Activated CD4-positive, CD25-positive, alpha-beta regulatory T cell treated with anti-CD3 and anti-CD28 coated beads, Interleukin-2, amount 50 U/mL, for 72 hours (primary cell): ENCODE measurements at places on chromosomes 11 and 22.

DNA sequence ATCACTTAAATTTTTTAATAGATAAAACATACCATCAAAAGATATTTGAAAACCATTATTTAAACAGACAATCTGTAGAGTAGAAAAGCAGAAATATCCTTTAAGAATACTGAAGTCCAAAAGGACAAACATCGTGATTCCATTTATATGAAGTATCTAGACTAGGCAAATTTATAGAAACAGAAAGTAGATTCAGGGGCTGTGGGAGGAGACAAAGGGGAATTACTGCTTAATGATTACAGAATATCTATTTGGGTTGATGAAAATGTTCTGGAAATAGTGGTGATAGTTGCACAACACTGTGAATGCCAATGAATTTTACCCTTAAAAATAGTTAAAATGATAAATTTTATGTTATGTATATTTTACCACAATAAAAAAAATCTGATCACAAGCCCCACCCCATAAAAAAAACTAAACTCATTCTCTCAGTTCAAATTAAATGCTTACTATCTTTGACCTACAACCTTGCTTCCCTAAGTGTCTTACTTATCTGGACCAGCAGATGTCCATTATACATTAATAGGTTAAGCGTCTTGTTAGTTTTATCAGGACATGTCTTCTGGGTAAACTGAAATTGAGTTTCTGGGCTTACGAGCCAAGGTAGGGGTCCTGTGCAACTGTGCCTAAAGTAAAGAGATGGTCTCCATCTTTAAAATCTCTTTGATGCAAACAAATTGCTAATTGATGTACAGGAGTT is 86.3 kb downstream of the FCHSD2 start:
- no peak for DNase-seq

DNA sequence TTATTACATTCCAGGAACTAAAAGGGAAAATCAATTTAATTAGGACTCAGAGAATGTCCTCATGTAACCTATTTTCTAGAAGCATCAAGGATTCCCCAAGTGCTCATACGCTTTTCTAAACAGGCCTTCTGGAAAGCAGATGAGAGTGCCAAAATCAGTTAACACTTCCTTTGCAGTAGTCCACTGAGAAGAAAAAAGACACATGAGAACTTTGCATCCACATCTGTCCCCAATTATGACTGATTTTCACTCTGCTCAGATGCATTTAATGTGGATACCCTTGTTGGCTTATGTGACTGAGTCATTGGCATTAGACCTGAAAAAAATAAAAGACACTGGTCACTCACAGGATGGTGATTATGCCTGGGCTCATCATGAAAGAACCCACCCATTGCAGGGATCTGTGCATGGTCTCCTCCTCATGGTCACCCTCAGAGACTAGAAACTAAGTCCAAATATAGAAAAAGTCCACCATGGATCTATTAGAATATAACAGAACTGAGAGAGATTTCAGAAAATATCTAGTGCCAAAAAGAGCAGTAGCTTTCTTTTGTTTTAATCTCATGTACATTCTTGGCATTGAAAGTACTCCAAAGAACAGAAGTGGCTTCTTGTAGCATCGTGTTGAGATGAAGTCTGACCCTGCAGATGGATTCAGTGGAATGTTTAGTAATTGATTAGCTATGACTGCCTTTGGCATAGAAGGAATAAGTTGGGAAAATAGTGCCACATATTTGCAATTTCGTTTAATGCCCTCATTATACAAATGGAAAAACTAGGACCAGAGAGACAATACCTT is 48.8 kb upstream of the FIBIN start:
- no peak for DNase-seq

GRCh38 chr11:61598886-61599868 is 18.3 kb upstream of the SYT7 start:
- no peak for DNase-seq

GRCh38 chr11:36273110-36273509 is 16.1 kb downstream of the COMMD9 start:
- no peak for DNase-seq

- no peak for DNase-seq
Measured at GRCh38 chr22:40004836-40005235, 10.1 kb downstream of the FAM83F start.

- no peak for DNase-seq
Measured at GRCh38 chr11:10488121-10488933, 33.3 kb downstream of the AMPD3 start.

DNA sequence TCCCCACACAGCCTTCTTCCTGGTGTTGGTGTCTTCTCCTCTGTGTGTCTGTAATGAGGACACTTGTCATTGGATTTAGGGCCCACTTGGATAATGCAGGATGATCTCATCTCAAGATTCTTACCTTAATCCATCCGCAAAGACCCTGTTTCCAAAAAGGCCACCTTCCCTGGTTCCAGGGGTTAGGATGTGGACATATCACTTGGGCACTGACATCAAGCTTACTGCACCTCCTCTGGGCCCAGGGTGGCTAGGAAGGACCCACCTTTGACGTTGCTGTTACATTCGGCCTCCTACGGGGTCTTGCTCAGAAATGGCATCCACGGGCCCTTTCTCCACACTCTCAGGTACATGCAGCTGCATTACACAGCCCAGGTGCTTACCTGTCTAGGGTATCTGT is 535.9 kb downstream of the BRD1 start:
- DNase-seq: peak; percentile 8

DNA sequence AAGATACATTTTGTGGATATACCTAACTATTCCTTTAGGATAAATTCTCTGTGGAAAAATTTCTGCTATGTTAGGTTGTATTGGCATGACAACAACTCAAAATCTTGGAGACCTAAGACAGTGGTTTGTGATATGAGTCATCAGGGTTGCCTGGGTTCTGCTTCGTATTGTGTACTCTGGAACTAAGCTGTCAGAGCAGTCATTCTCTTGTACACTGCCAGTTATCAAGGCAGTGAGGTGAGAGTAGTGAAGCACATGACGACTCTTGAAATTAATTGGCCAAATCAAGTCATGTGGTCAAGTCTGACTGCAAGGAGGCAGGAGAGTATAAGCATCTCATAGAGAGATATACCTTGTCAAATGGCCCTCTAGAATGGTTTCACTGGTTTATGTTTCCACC is 104.4 kb downstream of the FANCF start:
- no peak for DNase-seq

DNA sequence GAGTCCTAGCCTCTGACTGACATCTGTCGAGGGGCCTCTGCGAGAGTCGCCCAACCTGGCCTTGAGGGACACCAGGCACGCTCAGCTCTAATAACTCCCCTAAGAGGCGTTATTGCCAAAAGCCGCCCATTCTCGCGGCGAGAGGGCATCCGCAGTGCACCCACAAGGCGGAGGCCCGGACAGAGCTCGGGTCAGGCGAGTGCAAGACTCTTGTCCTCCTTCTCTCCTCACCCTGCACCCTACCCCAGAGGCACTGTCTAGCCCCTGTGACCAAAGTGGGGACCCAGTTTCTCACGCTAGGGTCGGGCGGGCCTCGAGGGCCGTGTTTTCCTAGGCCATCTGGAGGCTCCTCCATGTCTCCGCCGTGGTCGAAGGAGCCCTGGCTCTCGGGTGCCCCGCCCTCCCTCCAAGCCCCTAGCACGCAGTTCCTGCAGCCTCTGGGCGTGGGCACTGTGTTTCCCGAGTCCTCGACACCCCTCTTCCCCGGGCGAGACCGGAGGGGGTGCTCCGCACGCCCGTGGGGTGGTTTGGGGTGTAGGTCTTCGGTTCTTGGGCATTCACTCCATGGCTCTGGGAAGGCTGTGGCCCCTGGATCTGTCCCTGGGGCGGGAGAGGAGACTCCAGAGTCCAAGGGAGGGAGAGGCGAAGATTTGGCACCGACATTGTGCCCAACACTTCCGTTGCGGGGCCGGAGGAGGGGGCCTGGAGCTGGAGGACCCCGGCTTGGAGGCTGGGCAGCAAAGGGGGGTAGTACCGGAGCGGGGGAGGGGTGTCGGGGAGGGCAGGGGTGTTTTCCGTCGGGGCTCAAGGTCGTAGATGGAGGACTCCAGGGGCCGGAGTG is 1.0 kb downstream of the CHRM4 start:
- DNase-seq: no peak

- DNase-seq: no peak
Measured at GRCh38 chr22:21450858-21451353, 16.3 kb upstream of the TMEM191C start.

GRCh38 chr11:107859459-107860239 is 1.1 kb upstream of the SLC35F2 start:
- peak; percentile 37 for DNase-seq

GRCh38 chr11:16796311-16796710 is 57.9 kb downstream of the C11orf58 start:
- no peak for DNase-seq

GRCh38 chr22:46681010-46681409 is 57.0 kb downstream of the CERK start:
- DNase-seq: no peak

- no peak for DNase-seq
Measured at GRCh38 chr11:66906061-66906733, 49.3 kb downstream of the LRFN4 start.

GRCh38 chr22:18994701-18995326 is 58.7 kb upstream of the PRODH start:
- DNase-seq: no peak

- DNase-seq: no peak
Measured at GRCh38 chr22:36239150-36239400, 252 bp downstream of the APOL2 start.

DNA sequence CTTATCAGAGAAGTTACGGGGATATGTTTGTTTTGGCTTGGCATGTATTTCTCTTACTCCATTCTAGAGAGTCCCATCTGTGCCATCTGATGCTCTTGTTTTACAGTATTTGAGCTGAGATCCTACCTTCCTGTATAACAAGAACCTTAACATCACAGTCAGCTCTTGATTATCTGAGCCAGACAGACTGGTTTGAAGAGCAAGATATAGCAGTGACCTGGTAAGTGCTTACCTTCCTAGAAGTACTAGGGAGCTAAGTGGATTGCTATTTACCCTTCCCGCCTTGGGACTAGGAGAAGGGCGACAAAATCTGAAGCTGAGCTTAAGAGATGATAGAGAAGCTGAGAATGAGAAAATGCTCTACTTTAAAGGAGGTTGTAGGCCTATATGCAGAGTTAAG is 235.3 kb downstream of the CSNK2A3 start:
- no peak for DNase-seq

DNA sequence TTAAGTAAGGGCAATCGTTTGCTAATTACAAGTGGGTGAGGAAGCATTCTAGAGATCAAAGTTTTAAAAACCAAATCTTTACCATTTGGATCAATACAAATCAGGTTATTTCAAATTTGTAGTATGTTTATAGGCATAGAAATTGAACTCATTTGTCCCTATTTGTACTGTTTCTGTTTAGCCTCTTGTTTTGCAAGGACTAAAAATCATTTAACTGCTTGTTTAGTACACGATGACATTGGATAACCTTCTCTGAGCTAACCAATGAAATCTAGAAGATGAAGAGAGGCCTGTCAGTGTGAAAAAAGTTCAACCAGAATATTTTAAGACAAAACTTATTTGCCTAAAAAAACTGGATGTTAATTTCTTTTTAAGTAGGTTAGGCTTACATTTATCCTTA is 40.0 kb downstream of the ZC3H12C start:
- no peak for DNase-seq

GRCh38 chr11:107804971-107805370 is 53.6 kb downstream of the SLC35F2 start:
- DNase-seq: no peak

GRCh38 chr11:103897160-103897936 is 139.1 kb upstream of the DDI1 start:
- no peak for DNase-seq

GRCh38 chr22:29658176-29658575 is 54.7 kb downstream of the NF2 start:
- DNase-seq: no peak

DNA sequence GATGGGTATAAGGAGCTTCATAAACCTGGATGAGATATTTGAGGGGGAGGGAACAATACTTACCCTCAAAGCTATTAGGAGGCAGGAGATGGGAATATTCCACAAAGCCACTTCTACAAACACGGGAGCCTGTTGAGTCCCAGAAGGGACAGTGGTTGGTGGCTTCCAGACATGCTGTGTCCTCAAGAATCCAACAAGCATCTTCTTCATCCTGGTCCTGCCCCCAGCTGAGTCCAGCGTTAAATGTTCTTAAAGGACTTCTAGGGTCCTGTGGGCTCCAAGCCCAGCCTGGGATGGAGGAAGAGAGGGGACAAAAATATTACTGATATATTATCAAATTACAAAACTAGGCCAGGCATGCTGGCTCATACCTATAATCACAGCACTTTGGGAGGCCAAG is 2.3 kb downstream of the CSKMT start:
- no peak for DNase-seq

- no peak for DNase-seq
Measured at GRCh38 chr11:85628771-85629341, 463 bp downstream of the TMEM126B start.

GRCh38 chr11:64095949-64096348 is 60.2 kb downstream of the FLRT1 start:
- no peak for DNase-seq

DNA sequence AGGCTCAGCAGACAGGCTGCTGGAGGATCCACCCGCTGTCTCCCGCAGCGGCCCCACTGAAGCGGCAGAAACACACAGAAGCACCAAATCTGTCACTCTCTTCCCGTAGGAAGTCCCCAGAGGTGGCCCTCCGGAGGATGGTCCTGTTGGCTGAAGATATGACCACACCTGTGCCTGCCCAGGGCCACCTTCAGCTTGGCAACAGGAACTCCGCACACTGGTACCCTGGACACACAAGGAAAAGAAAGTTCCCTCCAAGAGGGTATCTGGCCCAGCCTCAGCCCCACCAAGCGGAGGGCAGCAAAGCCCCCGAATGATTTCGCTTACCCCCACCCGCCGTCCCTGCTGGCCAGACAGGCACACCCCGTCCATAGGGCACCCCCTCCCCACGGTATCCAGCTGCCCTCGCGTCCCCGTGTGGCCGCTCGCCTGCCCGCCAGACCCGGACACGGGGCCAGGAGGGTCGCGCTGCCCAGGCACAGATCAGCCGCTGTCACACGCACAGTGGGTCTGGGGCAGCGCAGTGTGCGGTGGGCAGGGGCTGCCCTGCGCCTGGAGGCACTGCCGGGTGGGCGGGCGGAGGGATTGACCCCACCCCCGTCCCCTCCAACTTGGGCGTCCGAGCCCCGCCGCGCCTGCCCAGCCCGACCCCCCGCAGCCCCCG is 7.0 kb downstream of the RASSF7 start:
- DNase-seq: no peak

DNA sequence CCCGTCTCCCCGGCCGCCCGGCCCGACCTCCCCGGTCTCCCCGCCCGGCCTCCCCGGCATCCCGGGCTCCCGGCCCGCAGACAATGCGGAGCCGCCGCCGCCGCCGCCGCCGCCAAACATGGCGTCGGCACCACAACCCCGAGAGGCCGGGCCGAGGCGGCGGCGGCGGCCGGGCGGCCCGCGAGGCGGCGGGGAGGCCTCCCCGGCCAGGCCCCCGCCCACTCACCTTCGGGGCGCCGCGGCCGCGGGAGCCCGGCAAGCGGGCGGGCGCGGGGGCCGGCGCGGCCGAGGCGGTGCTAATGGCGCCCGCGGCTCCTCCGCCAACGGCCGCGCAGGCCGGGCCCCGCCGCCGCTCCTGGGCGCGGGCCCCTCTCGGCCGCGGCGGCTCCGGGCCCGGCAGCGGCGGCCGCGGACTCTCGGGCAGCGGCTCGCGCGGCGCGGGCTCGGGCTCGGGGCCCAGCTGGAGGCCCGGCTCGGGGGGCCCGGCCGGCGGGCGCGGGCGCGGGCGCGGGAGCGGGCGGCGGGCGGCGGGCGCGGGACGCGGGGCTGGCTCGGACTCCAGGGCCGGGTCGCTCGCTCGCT is 311 bp downstream of the BRD1 start:
- no peak for DNase-seq
